Activated CD4-positive, alpha-beta T cell treated with anti-CD3 and anti-CD28 coated beads, Interleukin-2, Interleukin-6, amounts not matched to agents 100 ng/mL and 50 ng/mL, durations not matched to agents 16 hours and 8 hours (primary cell): ENCODE measurements at places on chromosomes 16 and 17.
A peak's percentile ranks its signal among the peaks of the same experiment; 100 is the strongest.

DNA sequence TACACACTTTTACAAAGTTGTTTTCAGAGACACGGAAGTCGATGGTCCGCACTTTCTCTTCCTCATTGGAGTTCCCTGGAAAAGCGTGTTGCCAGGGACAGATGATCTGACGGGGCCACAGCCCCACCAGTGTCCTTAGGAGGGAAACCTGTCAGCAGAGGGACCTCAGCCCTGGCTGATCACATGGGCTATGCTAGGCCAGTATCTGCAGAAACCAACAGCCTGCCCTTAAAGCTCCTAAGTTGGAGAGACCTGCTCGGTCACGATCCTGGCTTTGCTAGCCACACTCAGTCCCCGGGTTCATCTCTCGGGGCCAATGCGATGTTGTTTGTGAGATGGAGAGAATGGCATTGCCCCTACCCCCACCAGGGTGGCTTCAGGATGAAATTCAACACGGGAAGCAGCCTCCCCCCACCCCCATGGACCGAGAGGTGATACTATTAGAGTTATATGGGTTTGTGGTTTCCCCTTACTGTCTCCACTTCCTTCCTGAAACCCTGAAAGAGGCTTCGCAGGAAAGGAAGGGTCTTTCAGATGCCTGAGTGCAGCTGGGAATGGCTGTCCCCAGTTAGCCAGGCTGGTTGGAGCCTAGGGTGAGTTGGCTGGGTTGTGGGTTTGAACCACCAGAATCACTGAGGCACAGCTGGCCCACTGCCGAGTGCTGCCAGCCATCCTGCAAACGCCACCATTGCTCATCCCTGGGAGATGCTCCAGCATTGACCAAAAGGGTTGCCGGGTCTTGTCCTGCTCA lies 16.6 kb downstream of the RMI2 start:
- peak; percentile 61 for DNase-seq

- DNase-seq = no peak
These were observed 60.6 kb downstream of the BCAS3 start for GRCh38 chr17:60738287-60738686.

DNA sequence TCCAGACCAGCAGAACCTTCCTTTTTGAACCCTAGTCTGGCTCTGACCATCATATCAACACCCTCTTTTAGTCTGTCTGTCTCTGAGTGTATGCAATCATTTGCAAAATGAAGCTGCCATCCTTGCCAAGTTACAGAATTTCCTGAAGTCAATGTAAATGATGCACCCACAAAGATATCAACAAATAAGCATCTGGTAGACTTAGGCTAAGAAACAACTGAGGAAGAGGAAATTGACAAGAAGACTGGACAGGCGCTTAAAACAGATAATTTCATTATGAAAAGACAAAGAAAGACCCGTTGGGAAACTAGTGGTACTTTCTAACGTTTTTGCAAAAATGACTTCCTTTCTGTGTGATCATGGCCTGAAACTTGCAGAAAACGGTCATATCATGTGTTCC lies 24.7 kb upstream of the CIITA start:
- no peak for DNase-seq

DNA sequence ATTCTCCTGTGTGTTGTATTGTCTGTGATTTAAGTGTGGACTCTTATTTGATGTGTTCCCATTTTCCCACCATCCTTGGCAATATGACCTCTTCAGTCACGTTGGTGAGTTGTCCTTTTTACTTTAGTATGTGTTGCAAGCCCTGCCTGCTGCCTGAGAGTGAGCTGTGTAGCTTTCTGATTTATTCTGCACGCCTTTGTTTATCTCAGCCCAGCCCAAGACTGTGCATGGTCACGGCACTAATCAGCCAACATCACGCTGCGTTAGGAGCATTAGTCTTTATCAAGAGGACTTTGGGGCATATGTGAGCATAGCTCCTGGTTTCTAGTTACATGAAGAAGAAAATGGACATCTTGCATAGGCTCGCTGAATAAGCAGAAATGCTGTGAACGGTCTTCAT lies 6.0 kb downstream of the TOM1L1 start:
- DNase-seq = no peak

DNA sequence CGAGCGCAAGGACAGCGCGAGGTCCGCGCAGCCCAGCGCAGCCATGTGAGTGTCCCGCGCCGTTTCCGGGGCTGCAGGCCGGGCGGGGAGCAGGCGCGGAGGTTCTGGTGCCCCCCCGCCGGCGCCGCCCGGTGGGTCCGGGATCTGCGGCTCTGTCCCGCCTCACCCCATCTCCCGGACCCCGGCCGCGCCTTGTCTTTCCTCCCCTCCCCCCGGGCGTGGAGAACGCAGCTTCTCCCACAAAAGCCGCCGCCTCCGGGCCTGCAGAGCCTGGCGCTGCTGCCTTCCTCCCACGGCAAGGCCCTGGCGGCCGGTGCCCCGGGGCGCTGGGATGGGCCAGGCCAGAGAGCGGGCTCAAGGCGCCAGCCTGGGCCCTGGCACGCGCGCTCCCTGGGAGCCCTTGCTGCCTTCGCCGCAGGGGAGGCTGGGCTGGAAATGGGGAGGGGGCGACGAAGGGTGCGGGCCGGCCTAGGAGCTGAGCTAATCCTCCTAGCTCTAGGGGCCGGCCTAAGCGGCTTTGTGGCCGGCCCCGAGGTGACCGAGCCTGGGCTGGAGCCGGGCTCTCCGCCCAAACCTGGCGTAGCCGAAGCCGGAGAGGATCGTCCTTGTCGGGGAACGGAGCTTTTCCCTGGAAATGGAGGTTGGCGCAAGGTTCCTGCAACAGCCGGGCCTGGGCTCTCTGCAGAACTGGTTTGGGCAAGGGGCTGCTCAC lies 397 bp downstream of the RIPOR1 start:
- DNase-seq = peak; percentile 23

DNA sequence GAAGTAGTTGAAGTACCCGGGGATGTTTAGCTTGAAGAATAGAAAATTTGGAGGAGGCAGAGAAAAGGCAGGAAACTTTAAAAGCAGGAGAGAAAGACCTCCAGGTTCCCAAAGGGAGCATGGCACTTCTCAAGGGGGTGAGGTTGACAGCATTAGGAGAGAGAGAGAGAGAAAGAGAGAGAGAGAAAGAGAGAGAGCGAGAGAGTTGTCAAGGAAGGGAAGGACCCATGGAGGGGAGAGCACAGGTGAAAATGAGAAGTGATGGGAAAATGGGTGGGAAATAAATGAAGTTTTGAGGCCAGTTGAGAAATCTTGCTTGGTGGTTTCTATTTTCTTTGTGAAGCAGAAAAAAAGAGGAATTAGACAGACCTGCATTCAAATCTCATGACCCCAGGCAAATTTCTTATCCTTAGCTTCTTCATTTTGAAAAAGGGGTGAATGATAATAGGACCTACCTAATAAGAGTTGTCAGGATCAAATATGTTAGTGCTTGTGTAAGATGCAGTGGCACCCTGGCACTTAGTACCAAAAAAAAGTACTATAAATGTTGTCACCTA lies 24.0 kb downstream of the PRKCB start:
- no peak for DNase-seq

DNA sequence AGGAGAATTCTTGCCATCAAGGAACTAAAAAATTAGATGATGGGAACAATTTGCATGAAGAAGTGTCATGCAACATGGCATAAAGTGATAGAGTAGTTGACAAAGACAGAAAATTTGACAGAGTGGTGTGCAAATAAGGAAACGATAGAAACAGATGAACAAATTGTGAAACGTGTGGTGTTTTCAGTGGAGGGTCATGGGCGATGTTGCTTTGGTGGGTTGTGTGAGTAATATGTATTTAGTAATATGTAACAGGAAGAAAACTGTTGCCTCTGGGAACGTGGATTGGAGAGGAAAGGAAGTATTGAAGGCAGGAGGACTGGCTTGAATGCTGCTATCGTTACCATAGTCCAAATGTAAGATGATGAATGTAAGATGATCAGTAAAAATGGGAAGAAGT lies 3.6 kb downstream of the COX10 start:
- no peak for DNase-seq

DNA sequence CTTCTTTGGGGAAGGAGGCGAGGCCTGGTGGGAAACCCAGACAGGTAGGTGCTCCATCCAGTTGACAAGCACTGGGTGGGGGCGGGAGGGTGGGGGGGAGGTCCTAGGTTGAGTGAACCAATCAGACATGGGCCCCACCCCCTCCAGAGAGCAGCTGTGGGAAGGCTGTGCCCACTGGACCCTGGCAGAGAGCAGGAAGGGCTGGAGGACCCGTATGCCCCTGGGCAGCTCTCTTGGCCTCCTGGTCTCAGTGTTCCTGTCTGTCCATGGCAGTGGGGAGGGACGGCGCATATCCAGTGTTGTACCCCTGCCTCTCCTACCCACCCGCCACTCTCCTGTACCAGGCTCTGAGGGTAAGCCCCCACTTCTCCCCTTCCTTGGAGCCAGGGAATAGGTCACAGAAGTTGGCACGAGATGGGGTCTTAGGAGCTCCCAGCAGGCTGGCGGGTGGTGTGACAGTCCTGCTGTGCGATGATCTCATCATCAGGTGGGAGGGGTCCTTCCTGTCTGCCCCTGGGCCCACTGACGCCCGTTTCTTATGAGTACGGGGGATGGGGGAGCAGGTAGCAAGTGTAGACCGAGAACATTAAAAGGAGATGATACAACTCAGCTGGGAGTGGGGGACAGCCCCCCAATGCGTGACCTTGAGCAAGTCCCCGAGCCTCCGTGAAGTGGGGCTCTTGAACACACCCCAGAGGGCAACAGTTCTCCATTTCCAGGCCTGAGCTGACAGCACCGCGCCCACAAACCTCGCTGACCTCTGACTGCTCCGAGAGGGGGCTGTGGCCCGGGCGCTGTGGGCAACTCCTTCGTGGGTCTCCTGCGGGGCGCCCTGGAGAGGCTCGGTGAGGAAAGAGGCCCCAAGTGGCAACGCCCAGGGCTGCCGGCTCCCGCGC lies 1.2 kb upstream of the ZFPM1 start:
- no peak for DNase-seq

GRCh38 chr17:49779739-49780231 lies 8.7 kb upstream of the KAT7 start:
- peak; percentile 58 for DNase-seq

- peak; percentile 69 for DNase-seq
These were observed 498 bp upstream of the PLEKHG4 start for GRCh38 chr16:67278773-67279295.

GRCh38 chr17:64256913-64257807 lies 5.9 kb downstream of the TEX2 start:
- no peak for DNase-seq

DNA sequence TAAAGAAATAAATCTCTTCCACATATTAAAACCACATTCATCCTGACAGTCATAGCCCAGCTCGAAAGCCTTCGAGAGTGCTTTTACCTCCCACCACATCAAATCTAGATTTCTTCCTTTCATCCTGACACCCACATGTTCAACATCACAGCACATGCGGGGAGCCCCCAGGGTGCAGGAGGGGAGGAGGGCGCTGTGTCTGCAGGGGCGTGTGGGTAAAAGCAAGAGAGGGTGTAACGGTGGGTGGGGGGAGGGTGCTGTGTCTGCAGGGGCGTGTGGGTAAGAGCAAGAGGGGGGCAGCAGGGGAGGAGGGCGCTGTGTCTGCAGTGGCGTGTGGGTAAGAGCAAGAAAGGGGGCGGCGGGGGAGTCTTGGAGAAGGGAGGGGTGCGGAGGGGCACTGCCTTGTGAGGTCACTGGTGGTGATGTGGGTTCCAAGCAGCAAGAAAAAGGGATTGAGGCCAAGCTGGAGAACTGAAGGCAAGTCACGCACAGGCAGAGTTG lies 34.7 kb downstream of the ADCY9 start:
- peak; percentile 26 for DNase-seq

DNA sequence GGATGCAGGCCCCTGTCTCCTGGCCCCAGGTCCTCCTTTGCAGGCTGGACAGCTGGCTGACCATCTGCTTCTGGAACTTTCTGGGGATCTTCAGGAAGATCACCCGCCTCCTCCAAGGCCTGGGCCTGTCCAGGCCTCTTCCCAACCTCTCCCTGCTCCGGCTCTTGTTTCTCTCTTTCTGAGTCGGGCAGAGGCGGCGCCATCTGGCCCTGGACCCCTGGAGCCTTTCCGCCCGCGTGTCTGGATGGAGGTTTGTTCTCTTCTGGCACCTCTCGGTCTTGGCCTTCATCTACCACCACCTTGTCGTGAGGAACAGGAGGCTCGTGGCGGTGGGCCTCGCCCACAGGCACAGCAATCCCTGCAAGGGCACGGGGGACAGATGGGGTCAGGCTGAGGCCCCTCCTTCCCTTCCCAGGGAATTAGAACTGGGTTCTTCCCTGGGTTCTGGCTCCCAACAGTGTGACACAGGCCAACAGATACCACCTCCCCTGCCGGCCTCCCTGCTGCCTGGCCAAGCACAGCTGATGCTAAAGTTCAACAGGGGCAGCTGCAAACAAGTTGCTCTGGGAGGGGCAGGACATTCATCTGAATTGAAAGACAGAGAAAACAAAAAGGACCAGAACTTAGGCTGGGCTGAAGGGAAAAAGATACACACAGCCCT lies 13.3 kb downstream of the NDUFAF8 start:
- DNase-seq = no peak

DNA sequence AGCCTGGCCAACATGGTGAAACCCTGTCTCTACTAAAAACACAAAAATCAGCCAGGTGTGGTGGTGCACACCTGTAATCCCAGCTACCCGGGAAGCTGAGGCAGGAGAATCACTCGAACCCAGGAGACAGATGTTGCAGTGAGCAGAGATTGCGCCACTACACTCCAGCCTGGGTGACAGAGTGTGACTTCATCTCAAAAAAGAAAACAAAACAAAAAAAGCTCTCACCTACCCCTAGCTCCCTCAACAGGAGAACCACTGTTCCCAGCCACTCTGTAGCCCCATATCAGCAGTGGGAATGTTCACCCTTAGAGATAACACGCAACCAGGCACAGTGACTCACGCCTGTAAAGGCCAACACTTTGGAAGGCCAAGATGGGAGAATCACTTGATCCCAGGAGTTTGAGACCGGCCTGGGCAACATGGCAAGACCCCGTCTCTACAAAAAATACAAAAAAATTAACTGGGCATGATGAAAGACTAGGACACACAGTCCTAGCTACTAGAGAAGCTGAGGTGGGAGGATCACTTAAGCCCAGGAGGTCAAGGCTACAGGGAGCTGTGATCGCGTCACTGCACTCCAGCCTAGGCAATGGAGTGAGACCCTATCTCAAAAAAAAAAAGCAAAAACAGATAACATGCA lies 5.4 kb downstream of the TMC8 start:
- DNase-seq = no peak

GRCh38 chr17:72295916-72296315 lies 175.1 kb downstream of the SOX9 start:
- no peak for DNase-seq

DNA sequence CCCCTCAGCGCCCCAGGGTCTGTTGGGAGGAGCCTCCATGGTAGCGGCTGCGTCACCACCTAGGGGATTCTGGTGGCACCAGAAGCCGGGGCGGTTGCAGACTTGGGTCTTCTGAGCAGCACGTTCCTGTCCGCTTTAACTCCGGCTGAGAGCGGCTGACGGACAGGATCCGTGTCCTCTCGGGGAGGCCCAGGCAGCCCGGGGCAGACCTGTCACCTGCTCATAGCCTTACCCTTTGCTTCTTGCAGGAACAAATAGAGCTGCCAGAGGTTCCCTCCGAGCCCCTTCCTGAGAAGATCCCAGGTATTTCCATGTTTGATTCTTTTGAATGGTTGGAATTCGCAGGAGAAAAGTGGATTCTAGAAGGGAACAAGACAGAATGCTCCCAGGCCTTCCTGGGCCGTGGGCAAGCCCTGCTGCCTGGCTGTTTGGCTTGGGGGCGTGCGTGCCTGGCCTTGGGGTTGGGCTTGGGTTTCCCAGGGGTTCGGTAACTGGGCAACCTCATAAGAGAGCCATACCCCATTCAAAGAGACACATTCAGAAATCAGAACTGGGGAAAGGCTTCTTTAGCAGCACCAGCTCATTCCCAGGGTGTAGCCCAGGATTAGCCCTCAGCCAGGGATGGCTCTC lies 6.6 kb downstream of the CHMP6 start:
- DNase-seq = no peak
